ENCODE measurements at places on chromosomes 16 and 17.

GRCh38 chr16:2531371-2531695 is at the start of gene CEMP1:
CEMP1 (minus strand) TSS chr16:2531408; CDS start chr16:2531073, 335 bp downstream.
- DNase-seq, result no peak

DNA sequence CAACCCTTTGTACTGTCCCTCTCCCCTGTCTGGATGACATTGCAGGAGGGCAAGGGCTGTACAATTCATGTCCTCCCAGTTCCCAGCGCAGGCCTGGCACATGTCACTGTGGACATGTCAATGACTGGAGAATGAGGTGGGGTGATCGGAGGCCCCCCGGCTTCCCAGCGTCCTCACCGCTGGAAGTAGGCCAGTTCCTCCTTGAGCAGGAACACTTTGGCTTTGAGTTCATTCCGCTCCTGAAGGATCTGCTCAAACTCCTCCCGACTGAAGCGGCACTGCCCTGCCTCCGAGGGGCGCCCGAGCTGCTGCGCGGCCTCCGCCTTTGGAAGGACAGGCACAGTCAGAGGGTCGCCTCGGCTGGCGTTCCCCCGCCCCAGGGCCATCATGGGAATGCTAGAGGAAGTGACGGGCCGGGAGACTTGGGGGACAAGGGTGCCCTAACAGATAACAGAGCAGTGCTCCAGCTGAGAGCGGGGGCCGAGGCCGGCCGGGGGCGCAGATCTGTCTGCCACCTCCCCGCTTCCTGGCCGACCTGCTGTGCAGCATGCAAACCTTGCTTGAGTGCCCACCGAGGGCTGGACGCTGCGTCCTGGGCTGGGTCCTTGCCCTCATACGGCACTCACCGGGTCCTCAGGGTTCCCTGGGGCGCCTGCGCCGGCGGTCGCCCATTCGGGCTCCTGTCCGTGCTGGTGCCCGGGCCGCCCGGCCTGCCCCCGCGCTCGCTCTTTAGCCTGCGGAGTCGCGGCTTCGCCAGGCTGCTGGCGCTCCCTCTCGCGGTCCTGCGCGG is 1.3 kb downstream of the RILP start:
- DNase-seq, result no peak

DNA sequence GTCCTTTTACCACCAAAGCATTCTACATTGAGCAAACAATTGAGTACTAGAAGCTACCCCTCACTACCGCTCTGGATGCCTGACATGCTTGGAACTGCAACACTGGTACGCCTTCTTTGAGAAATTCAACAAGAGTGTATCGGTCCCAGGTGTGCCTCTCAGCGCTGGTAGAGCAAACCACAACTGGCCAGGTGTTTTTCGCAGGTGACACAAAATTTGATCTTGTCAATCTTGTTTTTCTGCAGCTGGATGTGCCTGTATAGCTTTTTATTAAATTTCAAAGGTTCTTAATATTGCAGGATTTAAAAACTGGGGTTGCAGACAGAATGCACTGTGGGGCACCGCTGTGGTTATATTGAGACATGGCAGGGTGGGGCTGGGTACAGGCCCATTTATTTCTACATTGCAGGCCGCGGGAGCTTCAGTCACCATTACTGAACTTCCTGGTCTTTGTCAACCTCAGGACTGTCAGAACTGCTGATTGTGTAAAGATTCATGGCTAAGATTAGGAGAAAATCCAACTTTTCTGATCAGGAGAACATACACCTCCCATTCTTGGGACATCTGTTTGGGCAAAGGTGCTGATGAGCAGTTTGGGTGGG is 4.5 kb upstream of the SNX20 start:
- DNase-seq, result no peak

- DNase-seq, result no peak
Observed at GRCh38 chr17:8384801-8385378, 1.9 kb upstream of the RPL26 start.

GRCh38 chr17:81471818-81472456 is 40.7 kb downstream of the ACTG1 start:
- DNase-seq, result no peak

Measured in KBM-7 (cell line).